ENCODE measurements at places on chromosomes 12 and 14.

- no peak for DNase-seq
These were observed 1.1 kb downstream of the PPP1R1A start for GRCh38 chr12:54587315-54587873.

DNA sequence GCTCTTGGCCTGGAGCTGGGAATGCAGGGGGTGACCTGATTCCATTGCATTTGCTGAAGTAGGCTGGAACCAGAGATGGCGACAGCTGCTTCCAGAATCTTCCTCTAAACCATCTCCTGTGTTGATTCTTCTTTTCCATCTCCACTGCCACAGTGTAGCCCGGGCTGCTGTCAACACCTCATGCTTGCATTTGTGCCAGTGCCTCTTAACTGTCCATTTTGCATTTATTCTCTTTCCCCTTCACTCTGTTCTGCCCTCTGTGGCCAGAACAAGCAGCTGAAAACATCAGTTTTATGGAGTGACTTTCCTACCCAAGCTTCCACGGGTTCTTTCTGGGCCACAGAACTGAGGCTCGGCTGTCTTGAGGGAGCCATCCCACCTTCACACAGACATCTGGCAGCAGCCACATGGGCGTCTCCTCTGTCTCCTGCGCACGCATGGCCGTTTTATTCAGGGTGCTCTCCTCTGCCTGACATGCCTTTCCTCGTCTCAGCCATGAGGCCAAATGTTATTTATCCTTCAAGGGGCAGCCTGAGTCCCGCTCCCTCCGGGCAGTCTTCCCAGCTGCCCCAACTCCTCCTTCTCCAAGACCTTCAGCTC is 51.7 kb downstream of the SMOC1 start:
- no peak for DNase-seq

GRCh38 chr12:15496738-15497137 is 174.4 kb downstream of the PTPRO start:
- no peak for DNase-seq

DNA sequence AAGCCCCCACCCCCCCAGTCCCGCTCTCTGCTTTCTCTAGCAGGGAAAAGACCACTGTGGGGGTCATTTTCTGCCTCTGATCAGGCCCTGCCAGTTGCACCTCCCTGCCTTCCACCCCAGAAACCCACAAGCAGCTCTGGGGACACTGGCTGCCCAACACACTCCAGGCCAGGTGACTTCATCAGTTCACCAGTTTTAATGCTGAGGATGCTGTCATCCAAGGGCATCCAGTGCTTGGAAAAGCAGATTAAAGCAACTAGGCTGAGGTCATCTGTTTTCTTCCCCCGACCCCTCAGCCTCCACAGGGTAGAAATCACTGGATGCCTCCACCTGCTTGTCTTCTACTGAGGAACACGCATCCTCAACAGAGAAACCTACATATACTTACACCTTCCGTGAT is 282.4 kb downstream of the DPF3 start:
- no peak for DNase-seq

DNA sequence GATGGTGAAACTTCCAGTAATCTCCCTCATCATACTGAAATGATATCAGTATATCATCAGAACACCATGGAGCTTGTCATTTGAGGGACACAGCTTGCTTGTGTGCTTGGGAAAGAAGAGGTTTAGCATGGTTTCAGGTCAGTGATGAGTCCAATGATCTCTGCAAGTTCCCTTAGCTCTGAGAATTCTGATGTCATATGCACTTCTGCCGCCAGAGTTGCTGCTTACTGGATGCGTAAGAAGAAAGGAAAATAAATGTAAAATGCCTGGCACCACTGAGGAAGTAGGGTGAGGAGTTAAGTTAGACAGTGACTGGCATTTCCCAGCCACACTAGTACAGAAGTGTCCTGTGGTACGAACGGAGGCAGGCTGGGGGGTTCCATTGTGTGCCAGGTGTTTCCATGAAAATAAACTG is 22.6 kb downstream of the PRKCH start:
- DNase-seq: no peak

GRCh38 chr12:119660076-119660475 is 7.9 kb upstream of the PRKAB1 start:
- no peak for DNase-seq

GRCh38 chr12:92503971-92504593 is 198.7 kb upstream of the PLEKHG7 start:
- no peak for DNase-seq

- peak; percentile 55 for DNase-seq
These were observed 13.5 kb downstream of the DHRS7 start for GRCh38 chr14:60151715-60152114.

- DNase-seq: no peak
These were observed 5.0 kb downstream of the DAD1 start for GRCh38 chr14:22583994-22584393.

DNA sequence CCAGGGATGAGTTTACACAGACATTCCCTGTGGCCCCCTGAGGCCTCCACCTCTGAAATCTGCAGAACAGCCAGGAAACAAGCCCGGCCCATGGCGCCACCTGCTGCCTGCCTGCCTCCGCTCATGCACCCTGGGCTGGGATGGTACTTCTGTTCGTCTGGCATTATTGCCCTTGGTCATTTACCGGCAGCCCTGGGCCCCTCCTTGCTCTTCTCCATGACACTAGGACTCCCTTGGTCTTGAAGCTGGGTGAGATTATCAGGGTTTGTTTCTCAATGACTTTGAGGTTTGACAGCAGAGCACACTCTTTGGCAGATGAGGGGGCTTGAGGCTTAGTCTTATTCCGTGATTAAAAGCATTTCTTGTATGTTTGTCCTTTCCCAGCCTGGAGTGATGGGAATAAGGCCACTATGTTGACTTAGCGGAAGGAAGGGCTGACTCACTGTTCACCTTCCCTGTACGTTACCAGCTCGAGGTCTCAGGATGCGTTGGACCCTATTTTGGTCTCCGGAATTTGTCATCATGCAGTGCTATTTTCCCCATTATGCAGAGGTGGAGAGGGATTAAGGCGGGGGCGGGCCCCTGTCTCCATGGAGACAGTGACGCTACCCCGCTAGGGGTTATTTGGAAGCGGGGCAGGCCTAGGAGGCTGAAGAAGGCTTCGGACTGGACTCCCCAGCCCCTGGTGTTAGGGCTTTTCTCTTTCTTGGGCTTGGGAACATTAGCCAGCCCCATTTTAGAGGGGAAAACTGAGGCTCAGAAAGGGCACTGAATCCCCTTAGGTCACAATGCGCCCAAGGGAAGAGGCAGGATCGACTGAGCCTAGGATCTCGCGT is 706 bp upstream of the PEX5 start:
- DNase-seq: peak; percentile 42

GRCh38 chr14:35669782-35670181 is 135.8 kb downstream of the INSM2 start:
- DNase-seq: no peak

GRCh38 chr12:121296618-121297434 is at the start of gene CAMKK2:
Gene CAMKK2 (minus strand): TSS chr12:121296709. CDS start chr12:121274526, 22,183 bp downstream.
- peak; percentile 84 for DNase-seq

Measured in stimulated activated CD4-positive, alpha-beta T cell treated with anti-CD3 and anti-CD28 coated beads, Interleukin-1b, Interleukin-23, amount 100 ng/mL, for 4 hours (primary cell).